ENCODE measurements at places on chromosomes 1 and 21.

GRCh38 chr1:34419663-34420136, 243.0 kb downstream of the C1orf94 start:
- no peak for DNase-seq

- DNase-seq, result no peak
These were observed 74.2 kb downstream of the GABPA start for GRCh38 chr21:25809013-25809412.

GRCh38 chr1:173448945-173449344, 28.2 kb upstream of the PRDX6 start:
- DNase-seq, result no peak

DNA sequence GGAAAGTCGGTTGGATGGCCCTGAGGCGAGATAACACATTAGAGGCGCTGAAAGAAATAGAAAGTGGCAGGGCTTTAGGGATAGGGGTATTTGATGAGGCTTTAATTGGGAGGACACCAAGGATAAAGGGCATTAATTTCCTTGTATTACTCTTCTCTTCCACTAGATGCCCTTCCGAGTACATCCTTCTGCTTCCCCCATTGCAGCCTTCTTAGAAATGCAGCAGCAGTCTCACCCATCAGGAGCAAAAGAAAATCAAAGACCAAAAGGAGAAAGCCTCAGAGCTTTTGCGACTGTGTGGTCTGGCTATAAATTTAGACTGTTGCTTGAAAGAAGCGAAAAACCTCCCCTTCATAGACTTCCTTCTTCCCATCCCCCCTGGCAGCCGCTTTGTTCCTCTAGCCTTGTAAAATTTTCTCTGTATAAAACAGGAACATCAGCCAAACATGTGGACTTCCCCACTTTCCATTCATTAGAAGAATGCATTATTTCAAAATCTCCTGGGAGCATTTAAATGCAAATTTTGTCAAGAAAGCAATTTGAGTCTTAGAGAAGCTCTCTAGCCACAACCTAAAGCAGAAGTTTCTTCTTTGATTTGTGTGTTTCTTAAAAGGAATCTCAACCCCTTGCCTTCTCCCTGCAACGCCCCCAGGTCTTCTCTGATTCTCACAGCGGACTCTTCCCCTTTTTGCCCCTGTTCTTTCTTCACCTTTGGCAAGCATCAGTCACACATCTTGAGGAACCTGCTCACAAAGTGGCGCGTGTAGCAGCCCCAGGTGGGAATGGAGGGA, 76.6 kb downstream of the NDUFS5 start:
- DNase-seq, result no peak

DNA sequence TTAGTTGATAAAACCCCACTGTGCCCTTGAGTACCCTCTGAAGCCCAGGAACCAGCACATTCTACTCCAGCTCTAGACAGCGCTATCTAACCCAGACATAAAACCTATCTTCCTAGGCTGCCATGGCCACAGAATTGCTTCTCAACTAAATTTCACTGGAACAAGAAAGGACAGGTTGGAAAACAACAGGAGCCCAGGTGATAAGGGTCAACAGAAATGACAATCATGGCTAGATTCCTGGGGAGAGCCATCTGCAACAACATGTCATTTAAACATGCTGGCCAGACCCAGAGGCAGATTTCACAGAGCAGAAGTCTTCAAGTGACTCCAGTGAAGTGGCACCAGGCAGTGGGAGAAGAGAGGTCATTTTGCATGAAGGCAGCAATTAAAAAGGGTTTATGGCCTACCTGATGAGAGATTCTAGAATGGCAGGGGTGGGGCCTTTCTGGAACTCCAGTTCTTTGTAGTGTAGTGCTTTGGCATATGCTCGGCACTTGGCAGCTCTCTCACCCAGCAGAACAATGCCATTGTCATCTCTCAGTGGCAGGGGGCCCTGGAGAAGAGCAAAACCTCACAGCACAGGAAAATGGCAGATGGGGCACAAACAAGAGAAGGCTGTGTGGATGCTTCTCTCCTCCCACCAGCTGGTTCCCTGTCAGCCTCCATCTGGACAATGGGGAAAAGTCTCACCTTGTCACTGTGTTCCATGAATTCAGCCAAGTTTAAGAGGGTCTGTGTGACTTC, 9.9 kb downstream of the ANGPTL7 start:
- no peak for DNase-seq

GRCh38 chr1:226403201-226404034, 4.5 kb downstream of the PARP1 start:
- no peak for DNase-seq

DNA sequence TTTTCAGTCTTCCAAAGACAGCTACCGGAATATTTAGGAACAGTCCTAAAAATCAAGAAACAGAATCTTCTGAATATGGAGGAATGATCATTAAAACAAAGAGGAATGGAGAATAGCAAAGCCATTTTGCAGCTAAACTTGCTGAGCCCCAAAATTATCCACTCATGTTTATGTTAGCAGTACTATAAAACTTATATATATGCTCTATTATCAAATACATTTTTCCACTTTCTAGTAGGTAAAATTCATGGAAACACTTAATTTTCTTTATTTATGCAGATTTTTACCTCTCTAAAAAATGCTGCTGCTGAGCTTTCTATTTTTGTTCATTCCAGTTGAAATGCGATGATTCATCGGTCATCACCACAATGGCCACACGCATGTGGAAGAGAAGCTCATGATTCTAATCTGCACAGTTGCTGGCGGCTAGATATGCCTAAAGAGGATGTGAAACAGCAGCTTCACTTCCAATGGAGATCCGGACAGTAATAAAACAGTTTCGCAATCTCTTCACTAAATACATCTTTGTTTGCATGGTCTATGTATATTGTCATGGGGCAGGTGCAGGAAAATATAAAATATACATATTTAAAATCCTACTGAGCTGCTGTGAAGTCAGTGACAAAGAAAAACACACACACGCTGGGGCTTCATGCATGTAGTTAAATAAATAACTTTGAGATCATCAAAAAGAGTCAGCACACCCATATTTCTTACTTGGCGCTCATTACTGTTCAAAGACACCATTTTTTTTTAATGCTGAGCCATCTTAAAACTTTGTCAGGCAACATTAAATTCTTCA, 292.2 kb downstream of the SMYD3 start:
- no peak for DNase-seq

DNA sequence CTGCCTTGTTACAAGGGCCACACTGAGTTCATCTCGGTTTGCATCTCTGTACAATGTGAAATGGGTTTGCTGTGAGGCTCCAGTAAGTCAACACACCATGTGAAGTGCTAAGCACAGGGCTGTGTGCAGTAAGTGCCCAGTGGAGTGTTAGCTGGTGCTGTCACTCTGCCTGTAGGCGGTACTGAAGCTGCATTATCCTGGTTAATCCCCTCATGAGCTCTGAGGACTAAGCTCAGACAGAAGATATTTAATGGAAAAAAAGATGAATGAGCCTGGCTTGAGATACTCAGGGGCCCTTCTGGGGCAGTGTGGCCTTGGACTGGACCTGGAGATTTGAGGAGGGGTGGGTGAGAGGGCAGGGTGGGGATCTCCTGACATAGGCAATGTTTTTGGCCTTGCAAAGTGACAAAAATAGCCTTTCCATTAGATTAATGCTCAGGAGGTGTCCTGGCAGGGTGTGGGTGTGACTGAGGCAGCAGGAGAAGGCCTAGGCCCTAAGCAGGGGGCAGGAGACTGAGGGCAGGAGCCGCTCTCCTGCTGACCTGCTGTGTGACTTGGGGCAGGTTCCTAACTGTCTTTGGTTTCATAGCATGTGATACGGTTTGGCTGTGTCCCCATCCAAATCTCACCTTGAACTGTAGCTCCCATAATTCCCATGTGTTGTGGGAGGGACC, 570.5 kb downstream of the PTPRU start:
- no peak for DNase-seq

DNA sequence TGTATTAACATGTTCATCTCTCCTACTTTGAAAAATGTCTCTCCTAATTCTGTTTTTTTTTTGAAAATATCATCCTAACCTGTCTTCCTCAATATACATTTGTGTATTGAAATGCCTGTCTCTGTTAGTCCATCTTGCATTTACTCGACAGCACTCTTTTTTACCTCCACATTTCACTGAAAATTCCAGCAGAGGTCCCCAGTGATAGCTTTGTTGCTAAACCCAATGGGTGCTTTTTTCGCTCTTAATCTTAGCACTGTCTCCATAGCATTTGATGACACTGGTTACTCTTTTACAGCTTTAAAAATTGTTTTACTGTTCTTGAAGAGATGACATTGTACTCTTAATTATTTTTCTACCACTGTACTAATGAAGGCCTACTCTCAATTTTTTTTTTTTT, 10.8 kb downstream of the OSBPL9 start:
- DNase-seq, result no peak

- no peak for DNase-seq
These were observed 46.4 kb downstream of the WNT9A start for GRCh38 chr1:227901239-227901905.

- peak; percentile 55 for DNase-seq
These were observed 12.4 kb downstream of the LMNA start for GRCh38 chr1:156126630-156127534.

- DNase-seq, result no peak
These were observed 53.6 kb downstream of the OLIG1 start for GRCh38 chr21:33123374-33124123.

- DNase-seq, result no peak
These were observed 493.2 kb downstream of the PTPRC start for GRCh38 chr1:199132006-199132405.

Measured in effector CD8-positive, alpha-beta T cell (primary cell).